ENCODE measurements at places on chromosomes 5 and 9.

DNA sequence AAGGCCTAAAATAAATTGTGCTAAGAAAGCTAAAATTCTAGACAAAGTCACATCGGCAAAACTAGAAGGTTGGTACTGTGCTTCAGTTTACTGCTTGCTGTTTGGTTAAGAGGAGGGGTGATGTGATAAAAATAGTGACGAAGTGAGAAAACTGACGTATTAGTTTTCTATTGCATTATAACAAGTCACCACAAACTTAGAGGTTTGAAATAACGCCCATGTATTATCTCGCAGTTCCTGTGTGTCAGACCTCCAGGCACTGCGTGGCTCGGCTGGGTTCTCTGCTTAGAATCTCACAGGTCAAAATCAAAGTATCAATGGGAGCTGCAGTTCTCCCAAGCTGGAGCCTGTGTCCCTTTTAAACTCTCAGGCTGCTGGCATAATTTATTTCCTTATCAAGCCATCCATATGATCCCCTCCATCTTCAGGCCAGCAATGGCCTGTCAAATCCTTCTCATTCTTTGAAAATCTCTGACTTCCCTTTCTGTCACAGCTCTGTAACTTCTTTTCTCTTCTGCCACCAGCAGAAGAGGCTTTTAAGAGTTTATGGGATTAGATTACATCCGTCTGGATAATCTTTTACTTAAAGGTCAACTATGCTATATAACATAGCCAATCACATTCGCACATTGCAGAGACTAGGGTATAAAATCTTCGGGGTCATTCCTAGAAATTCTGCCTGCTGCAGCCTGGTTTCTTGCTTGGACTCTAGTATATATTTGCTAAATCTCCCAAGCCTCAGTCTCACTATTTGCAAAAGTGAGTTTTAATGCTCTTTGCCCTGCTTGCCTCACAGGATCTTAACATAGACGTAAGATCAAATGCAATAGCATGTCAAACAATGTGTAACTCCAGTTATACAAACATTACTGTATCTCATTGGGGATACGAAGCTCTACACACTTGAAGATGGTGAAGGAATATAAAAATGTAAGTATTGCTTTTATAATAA, 104.0 kb upstream of the CDKN2B start:
- DNase-seq = no peak

DNA sequence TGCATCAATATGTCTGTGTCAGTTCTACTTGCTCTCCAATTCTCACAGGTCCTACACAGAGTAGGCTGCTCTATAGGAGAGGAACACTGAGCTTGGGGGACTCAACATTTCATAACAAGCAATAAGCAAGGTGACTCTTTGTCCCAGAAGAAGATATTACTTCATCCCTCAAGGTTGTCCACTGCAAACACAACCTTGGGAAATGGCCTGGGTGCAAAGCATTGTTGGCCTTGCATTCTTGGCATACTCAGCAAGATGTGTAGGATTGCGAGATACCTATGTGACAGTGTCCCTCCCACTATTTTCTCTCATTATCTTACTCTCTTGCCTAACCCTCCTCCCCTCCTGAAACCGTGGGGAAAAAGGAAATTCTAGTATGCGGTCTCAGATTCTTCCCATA, 169.8 kb upstream of the FREM1 start:
- DNase-seq = no peak

DNA sequence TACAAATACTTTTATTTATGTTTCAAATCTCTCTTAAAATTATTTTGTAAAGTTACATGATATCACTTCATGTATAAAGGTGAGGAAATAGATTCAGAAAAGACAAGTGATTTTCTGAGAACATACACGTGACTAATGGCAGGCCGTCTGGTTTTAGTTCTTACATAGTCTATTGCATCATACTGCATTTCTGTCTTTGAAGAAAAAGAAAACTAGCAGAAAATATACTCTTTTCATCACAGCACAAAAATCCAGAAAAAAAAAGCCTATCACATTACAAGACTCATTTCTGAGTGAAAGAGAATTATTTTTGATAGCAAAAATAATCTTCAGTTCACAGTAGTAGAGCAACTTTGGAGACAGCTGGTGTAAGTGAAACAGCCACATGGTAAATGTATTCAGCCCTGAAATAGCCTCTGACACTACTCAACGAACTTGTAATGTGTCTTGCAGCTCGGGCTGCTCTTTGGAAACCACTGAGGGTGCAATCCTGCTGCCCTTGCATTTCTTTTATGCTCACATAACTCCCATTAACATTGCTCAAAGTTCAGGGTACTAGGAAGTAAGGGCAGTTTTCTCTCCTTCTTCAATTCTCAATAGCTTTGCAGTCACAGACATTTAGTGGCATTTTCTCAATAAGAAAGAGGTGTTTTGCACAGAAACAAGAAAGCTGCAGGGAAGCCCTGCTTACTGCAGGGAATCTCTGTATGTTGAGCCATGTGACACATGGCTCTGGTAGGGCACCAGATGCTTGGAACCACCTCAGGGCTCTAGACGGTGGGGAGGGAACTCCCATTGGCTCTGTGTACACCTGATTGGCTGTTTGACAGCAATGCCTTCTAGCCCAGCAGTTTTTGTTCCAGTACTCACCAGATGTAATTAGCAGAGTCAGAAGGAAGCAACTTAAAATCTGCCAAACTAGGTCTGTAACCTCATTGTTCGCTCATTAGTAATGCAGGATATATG, 845.3 kb upstream of the PTPRD start:
- peak; percentile 17 for DNase-seq

DNA sequence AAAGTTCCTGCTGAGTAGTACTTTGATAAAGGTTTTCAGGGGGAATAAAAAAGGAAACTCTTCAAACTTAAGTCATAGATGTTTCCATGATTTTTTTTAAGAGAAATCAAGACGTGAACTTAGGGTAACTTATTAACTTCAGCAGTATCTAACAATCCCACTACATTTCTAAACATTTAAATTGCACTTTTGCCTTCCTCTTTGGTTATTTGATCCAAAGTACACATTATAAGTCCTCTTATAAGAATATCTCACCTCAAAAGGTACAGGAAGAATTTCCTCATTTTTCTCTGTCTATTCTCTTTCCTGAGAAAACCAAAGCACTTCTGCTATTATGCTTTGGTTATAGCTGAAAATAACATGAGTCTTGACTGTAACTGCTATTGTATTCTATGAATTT, 7.9 kb downstream of the PTPRD start:
- no peak for DNase-seq

DNA sequence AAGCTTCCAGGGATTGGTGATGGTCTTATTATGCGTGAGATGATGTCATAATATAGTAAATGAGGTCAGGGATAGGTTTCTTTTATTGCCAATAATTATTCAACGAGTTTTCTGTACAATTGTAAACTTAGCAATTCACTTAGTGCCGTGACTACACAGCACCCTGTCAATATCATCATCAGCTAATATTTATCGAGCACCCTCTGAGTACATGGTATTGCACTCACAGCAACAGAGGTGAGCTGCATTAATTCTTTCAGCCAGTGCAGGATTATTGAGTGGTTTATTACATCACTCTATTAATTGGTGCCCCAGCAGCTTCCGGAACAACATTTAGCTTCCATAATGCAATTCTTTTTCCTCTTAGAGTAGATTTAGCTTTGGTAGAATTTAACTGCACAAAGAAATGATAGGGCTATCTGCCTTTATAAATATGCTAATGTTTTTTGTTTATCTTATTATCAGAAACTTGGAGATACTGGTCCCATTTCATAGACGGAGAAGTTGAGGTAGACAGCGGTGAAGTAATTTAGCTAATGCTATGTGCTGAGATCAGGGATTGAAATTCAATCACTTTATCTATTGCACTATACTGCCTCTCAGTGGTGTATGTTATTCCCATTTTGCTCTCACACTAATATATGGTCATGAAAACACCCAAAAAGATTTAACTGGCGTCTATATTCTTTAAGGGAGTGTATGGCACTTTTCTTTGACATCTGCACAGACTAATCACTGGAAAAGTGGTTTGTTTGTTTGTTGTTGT, 726.1 kb upstream of the WWC1 start:
- DNase-seq = no peak

DNA sequence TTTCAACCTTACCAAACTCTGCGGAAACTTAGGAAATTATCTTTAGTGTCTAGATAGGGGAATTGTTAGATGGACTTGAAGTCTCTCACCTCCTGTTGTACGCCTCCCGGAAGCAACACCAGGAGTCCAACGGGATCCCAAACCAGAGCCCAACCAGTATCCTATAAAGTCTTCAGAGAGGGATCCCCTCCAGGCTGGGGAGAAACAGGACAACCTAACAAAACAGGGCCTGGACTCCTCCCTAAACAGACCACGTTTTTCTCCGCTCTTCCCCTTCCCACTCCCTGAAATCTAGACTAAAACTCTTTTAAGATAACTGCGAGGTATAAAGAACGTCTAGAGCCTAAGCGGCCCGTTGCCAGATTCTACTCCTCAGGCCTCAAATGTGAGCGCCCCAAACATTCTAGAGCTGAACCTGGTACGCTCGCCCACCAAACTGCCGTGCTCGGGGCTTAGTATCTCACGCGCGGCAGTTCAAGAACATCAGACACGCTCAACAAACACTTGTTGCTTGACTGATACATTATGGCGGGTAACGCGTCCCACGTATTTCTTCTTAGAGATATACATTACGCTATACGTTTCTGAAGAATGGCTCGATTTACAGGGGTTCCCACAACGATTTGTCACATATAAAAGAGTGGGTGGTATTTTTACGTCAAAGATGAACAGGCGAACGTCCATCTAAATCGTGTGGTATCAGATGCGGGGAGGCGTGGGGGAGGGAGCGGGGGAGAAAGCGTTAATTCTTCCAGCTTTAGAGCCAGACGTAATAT, 663 bp upstream of the SMIM27 start:
- DNase-seq = peak; percentile 49

DNA sequence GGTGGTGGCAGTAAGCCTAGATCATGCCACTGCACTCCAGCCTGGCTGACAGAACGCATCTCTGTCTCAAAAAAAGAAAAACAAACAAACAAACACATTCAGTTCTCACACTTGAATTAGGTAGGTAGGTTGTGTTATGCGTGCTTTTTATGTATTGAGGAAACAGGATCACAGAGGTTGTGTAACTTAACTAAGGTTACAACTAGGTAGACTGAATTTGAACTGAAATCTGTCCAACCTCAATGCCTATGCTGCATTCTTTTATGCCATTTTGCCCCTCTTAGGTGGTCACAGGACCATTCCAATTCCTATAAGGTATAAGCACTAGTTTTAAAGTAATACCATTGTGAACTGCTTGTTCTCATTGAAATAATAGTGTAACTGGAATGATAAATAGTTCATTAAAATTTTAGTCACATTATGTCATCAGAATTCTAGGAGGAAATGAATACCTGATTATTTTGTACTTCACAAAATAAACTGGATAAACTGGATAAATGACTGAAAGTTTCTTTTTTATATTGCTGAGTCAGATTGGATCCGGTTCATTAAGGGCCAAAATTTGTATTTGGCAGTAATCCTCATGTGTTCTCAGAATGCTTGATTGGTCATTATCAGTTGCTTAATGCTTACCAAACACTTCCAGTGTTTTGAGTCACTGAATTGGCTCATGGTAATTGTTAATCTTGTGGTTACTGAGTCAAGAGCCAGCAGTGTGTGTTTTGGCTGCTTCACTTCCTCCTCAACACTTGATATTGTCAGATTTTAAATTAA, 7.1 kb downstream of the UBAP1 start:
- DNase-seq = no peak

DNA sequence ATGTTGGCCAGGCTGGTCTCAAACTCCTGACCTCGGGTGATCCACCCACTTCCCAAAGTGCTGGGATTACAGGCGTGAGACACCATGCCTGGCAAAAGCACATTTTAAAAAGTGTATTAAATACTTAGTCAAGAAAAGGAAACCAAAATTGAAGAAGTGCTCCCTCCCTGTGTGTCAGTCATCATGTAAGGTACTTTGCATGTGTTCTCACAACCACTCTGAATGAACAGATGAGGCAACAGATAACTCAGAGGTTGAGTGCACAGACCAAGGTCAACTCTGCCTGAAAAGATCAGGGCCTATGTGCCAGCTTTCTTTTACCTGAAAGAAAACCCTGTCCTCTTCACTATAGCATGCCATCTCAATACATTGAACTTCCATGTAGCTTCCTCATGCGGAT, 289.7 kb downstream of the MRPS30 start:
- no peak for DNase-seq

DNA sequence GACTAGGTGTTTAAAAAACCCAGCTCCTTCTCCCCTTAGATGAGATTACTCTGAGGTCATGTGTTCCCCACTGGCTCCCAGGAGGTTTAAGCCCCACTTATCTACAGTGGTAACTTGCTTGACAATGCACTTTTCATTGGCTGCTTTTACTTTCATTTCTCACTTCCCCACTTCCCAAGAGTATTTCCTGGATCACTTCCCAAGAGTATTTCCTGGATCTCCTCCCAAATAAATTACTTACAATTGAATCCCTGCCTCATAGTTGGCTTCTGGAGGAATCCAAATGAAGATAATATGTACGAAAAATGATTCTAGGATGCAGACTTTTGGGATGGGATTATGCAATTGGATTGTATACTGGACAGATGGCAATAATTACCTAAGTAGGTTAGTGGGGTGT, 47.1 kb upstream of the CHSY3 start:
- DNase-seq = no peak

DNA sequence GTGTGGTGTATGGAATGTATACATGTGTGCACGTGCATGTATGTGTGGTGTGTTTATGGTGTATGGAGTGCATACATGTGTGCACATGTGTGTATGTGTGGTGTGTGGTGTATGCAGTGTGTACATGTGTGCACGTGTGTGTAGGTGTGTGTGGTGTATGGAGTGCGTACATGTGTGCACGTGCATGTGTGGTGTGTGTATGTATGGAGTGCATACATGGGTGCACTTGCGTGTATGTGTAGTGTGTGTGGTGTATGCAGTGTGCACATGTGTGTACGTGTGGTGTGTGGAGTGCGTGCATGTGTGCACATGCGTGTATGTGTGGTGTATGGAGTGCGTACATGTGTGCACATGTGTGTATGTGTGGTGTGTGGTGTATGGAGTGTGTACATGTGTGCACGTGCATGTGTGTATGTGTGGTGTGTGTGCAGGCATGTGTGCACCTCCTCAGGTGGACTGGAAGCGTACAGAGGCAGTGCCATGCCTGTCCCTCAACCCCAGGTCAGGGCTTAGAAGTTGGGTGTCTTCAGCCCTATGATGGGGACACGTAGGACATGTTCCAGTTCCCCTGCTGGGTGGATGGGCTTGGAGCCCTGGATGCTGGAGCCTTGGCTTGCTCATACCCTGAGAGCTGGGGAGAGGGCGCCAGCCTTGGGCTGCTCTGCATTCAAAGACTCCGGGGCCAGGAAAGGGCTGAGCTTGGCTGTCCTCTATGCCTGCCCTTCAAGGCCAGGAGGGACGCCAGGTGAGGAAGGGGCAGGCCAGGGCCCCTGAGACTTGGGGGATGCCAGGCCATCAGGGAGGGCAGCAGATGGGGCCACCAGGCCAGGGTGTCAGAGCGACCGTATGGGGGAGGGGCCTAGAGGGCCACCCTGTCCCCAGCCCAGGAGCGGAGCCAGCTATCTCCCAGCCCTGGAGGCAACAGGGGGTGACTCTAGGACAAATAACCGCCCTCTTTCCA, 12.2 kb downstream of the MYMK start:
- DNase-seq = no peak

- DNase-seq = no peak
Measured at GRCh38 chr5:58988938-58989337, 406.1 kb downstream of the RAB3C start.

- no peak for DNase-seq
Measured at GRCh38 chr5:129629575-129629974, 118.3 kb upstream of the MINAR2 start.
